Cerebellar nuclear complex (tissue), 1 donor: ENCODE measurements at places on chromosomes 7 and 10.

GRCh38 chr10:70145666-70146488 lies 623 bp downstream of the TYSND1 start:
- no peak for DNase-seq

DNA sequence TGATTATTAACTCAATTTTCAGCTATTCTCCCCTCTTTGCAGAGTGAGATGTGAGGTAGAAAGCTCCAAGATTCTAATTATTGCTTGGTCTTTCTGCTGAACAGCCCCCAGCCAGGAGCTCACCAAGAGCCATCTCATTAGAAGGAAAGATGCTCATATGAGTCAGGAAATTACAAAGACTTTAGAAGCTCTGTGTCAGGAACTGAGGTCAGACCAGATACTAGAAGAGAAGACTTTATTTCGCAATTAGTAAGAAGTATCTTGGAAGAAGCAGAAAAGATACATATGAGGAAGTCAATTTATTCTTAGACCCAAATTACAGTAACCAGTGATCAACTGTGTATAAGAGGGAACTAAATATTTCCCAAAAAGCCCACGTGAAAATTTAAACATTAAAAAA lies 626.9 kb downstream of the ZWINT start:
- DNase-seq: no peak

- DNase-seq: peak; percentile 50
Observed at GRCh38 chr7:83162402-83163256, at the start of gene PCLO. TSS of gene PCLO (minus strand) at chr7:83162884. CDS start at chr7:83162592, 292 bp downstream.

DNA sequence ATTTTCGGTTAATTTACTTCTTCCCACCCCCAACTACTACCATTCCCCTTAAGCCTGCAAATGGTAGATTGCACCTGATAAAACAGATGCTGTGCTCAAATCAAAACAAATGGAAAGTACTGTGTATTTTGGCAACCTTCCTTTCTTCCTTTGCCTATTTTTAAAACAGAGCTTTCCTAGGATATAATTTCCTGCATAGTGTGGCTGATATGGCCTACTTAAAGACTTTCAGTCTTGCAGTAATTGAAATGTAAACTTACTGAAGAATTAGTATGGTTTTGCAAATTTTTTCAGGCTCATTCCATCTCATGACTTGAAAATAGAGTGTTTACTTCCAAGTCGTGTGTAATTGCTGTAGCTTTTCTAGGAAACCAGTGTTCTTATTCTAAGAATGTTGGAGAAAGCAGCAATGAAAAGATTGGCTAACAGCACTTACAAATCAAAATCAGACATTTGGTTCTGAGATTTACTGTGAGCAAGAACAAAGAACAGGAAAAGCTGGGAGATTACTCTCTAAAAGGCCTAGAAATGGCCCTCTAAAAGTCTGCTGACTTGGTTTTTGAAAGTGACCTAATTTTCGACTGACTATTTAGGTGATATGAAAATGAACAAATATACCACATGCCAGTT lies 52.0 kb downstream of the REEP3 start:
- peak; percentile 29 for DNase-seq

DNA sequence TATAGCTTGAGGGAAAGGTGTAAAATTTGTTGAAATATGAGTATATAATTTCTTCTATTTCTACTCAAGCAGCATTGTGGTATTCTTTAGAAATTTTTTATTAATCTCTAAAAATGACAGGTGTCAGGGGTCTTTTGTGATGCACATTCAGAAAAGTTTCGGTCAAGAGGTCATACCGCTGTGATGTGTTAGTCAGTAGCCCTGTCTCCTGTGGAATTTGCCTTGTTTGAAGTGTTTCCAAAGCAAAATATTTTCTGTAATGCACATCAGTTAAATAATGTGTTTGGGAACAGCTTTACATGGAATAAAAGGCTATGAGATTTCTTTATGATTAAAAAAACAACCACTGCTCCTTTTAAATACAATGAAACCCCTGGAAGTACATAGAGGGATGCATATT lies 35.8 kb downstream of the FOXP2 start:
- no peak for DNase-seq

GRCh38 chr7:122018032-122018431 lies 126.0 kb downstream of the AASS start:
- DNase-seq: no peak

GRCh38 chr10:123331438-123331837 lies 177.2 kb downstream of the BUB3 start:
- no peak for DNase-seq

- DNase-seq: no peak
Observed at GRCh38 chr10:86343761-86344160, 22.8 kb downstream of the GRID1 start.

GRCh38 chr10:22022257-22023032 lies 18.9 kb upstream of the DNAJC1 start:
- DNase-seq: no peak

GRCh38 chr7:94874036-94874785 lies 33.2 kb upstream of the PPP1R9A start:
- DNase-seq: no peak

GRCh38 chr10:62048919-62049623 lies 147.6 kb downstream of the ARID5B start:
- no peak for DNase-seq

- no peak for DNase-seq
Observed at GRCh38 chr7:31251441-31251840, 89.1 kb downstream of the NEUROD6 start.

DNA sequence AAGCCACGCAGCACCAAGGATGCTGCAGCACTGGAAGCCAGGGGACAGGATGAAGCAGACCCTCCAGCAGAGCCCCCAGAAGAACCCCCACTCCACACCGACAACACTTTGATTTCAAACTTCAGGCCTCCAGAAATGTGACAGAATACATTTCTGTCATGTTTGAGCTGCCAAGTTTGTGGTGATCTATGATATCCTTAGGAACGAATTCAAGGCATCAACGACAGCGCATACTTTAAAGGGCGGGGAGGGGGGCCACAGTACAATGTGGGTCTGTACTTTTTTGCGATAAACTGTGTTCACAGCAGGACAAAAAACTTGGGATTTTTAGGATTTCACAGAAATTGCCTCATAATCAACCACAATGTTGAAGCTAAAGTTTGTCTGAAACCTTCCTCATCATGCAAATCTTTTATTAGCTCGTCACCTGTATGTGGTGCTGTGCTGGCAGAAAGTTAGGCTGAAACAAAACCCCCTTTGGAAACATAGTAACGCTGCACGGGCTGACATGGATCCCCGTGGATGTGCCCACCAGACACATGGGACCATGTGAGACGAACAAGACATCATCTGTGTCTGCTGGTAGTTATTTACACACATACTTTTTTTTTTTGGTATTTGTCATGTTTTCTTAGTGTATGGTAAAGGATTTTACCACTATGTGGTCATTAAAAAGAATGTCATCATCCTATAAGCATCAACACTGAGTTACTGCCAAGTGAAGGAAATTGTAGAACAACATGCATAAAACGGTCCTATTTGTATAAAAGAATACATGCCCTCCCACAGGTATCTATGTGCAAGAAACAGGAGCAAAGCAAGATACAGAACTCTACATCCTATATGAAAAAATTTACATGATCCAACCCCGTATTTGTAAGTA lies 113.3 kb upstream of the AFAP1L2 start:
- DNase-seq: no peak

- no peak for DNase-seq
Observed at GRCh38 chr10:124091646-124092249, 1.6 kb downstream of the CHST15 start.

GRCh38 chr7:23216021-23216420 lies 30.6 kb upstream of the GPNMB start:
- no peak for DNase-seq

GRCh38 chr7:44541028-44541869 lies at the start of gene NPC1L1:
TSS of gene NPC1L1 (minus strand) at chr7:44541330. CDS start at chr7:44541259, 71 bp downstream.
- no peak for DNase-seq

DNA sequence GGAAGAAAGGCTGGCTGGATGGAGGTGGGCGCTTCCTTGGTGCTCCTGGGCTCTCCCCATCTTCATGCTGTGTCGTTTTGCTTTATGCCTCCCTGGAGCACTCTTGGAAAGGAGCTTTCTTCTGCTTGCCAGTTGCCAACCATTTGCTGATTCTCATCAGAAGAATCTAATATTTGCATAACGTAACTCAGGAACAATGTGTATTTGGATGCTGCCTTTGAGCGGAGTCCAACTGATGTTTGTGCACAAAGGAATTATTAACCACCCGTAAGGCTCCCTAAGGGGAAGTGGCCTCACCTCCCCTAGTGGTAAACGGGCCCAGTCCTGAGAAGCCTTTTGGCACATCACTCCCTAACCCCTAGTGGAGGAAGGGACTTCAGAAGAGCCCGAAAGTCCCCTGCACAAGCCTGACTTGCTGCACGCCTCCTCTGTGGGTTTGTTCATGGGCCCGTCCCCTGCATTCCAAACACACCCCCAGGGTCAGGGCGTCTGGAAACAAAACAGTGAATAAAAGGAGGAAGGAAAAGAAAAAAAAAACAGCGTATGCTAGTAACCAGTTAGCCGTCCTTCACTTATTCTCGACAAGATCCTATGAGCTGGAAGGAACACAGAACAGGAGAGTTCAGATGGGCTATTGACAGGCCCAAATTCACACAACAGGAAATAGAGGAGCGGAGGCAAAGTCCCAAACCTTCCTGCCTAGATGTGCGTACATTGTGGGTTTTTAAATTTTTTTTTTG lies 602.2 kb downstream of the LRMDA start:
- no peak for DNase-seq

DNA sequence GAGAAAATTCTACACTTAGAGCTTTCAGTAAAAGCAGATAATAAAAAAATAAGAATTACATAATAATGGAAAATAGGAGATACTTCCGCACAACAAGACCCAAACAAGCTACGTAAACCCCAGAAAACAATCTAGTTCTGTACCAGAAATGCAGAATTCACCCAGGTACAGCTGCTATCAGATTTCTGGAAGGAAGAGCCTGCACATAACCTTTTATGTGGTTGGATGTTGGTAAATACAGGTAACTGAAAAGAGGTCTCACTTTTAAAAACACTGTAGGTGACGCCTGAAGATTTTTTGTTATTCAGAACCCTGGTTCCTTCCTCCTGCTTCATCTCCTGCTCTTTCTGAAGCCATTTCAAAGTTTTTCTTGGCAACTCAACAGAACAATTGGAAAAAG lies 29.9 kb downstream of the PANK1 start:
- no peak for DNase-seq

- DNase-seq: no peak
Observed at GRCh38 chr10:34539533-34540315, 275.4 kb downstream of the PARD3 start.

DNA sequence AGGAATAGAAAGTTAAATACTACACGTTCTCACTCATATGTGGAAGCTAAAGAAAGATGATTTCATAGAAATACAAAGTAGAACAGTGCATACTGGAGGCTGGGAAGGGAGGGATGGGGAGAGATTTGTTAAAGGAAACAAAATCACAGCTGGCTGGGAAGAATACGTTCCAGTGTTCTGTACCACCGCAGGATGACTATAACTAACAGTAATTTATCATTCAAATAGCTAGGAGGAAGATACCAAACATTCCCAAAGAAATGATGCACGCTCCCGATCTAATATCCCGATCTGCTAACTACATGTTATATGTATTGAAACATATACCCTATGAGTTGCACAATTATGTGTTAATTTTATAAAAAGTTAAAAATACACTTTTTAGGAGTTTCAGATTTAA lies 162.3 kb downstream of the ZMYND11 start:
- DNase-seq: no peak

- DNase-seq: no peak
Observed at GRCh38 chr7:132518839-132519173, 57.5 kb downstream of the PLXNA4 start.

GRCh38 chr7:40570223-40570622 lies 435.4 kb downstream of the SUGCT start:
- DNase-seq: no peak

- DNase-seq: no peak
Observed at GRCh38 chr10:14667280-14667679, 107.4 kb downstream of the FAM107B start.

- no peak for DNase-seq
Observed at GRCh38 chr10:87177-88080, 38.3 kb upstream of the TUBB8 start.

- DNase-seq: no peak
Observed at GRCh38 chr7:157923903-157924630, 587.3 kb downstream of the DNAJB6 start.

- DNase-seq: no peak
Observed at GRCh38 chr10:51422311-51423120, 276.9 kb downstream of the CSTF2T start.

GRCh38 chr7:94602181-94602580 lies 53.8 kb downstream of the SGCE start:
- DNase-seq: no peak

DNA sequence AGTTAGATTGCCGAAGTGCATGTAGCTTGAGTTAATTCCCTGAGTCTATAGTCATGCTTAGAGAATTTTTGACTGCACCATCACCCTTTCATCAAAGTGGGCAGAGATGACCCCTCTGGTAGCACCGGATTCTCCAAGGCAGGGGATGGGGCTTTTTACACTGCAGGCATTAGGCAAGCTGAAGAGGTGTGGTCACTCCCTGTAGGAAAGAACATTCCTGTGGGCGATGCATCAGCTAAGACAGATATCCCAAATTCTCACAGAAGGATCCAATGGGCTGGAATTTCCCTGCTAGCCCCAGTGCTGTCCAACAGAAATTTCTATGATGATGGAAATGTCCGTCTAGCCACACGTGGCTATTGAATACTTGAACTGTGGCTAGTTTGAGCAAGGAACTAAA lies 118.2 kb downstream of the ADAM12 start:
- DNase-seq: no peak

DNA sequence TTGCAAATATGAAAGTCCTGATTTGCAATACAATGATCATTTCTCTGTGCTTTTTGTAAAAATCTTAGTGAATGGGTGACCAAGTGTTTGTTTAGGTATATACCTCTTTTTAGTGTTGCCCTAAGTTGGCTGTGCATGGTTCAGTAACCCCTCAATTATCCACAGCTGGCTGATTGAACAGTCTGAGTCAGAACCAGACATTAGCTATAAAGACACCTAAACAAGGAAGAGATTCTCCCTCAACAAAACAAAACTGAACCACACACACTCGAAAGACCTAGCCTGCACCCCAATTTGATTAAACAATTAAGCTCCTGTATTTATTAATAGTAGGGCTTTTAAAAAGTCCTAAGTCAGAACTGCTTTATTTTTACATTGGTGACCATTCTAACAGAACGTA lies 2.8 kb downstream of the RSBN1L start:
- DNase-seq: no peak

- DNase-seq: no peak
Observed at GRCh38 chr10:116637830-116638229, 17.1 kb downstream of the PNLIPRP2 start.

- no peak for DNase-seq
Observed at GRCh38 chr7:150994141-150994837, 3.5 kb downstream of the NOS3 start.

DNA sequence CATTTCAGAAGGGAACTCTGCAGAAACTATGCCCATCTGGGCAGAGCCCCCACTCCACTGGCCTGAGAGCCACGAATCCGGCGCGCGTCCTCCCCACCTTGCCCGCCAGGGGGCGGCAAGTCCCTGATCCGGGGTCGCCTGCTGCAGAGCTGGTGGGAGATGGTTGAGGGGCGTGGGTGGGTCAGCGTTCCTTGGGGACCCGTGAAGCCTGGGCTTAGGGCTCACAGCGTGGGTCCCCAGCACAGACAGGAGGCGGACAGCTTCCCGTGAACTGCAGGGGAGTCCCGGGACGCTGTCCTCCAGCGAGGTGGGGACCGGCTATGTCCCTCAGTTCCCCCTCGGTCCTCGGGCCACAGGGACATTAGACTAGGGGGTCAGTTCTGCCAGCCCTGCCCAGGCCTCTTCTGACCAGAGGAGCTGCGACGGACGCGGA lies 585 bp upstream of the POP7 start:
- DNase-seq: peak; percentile 14
